Ovary (tissue), 10 donors: ENCODE measurements at places on chromosomes 4 and X.

- peak; percentile 76 for DNase-seq
Observed at GRCh38 chrX:107766470-107767150, 9.0 kb downstream of the TSC22D3 start.

GRCh38 chr4:133096972-133097371 is 52.1 kb upstream of the PCDH10 start:
- DNase-seq: no peak

DNA sequence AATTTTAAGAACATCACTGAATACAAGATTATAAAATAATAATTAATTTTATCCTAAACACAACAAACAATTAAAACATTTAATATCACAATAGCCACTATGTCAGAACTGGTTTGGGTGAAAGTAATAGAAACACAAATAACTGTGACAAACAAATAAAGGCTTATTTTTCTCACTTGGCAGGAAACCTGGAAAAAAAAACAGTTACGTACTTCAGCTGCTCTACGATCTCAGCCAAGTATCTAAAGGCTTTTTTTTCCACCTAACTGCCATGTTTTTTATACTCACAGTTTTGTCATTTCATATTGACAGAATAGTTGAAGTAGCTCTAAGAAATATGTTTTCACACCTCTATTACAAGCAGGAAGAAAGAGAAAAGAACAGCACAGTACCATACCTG is 284.8 kb upstream of the INTU start:
- DNase-seq: no peak

GRCh38 chr4:14783011-14783877 is 219.0 kb upstream of the CPEB2 start:
- DNase-seq: no peak

GRCh38 chr4:86529436-86529835 is 64.7 kb upstream of the PTPN13 start:
- DNase-seq: no peak

- DNase-seq: no peak
Observed at GRCh38 chrX:148070504-148070877, 89.4 kb downstream of the FMR1NB start.

GRCh38 chr4:159358226-159358625 is 255.3 kb downstream of the RAPGEF2 start:
- no peak for DNase-seq

DNA sequence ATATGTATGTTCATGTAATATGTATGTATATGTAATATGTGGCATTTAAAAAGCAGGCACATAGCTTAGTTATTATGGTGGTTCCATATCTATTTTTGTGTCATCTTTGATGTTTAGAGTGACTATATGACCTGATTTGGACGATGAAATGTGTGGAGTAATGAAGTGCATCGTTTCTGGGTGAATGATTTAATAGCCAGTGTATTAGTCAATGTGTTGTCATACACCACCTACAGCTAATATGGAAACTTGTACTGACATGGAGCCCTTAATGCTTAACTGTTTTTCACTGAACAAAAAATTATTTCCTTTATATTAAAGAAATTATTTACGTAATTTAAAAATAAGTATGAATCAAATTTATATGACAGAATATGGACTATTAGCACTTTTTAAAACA is 292.3 kb upstream of the FSTL5 start:
- DNase-seq: no peak

DNA sequence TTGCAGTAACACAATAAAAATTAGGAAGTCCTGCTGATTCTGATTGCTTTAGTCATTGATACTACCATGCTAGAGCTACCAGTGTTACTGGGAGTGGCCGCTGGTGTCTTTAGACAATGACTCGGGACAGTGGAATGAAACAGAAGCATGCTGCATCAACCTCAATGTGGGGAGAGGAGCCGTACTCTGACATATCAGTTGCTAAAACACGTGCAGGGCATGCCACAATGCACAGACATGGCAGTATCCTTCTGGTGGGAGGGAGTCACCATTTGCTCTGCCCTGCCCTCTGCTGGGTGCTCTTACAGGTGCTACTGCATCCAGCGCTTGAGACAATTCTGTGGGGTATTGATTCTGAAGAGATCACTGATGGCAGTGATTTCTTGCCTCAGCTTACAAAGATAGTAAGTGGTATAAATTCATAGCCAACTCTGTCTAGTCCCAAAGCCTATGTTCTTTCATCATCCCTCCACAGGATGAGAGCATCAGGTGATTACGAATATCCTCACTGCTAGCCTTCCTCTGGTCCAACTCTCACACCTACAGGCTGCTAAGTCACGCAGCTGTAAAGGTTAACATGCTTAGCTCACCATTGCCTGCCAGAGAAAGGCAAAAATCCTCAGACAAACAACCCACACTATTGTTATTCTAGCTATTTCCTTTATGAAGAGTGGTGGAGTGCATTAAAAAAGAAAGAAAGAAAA is 43.7 kb downstream of the NSG1 start:
- DNase-seq: peak; percentile 60

DNA sequence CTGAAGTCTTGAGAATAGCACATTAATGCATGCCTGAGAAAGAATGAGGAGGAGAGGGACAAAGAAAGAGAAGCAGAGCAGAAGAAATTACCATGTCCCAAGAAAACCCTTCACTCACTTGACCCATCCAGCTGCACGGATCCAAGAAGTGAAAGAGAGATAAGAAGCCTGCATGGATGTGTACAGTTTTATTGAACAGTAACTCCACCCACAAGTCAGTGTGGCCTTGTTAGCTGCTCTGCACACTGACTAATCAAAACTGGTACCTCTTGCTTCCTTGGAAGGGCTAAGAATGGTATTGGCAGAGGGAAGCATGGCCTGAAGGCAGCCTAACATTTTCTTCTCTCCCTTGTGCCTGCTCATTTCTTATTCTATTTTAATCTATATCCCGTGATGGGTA is 163.9 kb downstream of the SLC7A11 start:
- DNase-seq: no peak

DNA sequence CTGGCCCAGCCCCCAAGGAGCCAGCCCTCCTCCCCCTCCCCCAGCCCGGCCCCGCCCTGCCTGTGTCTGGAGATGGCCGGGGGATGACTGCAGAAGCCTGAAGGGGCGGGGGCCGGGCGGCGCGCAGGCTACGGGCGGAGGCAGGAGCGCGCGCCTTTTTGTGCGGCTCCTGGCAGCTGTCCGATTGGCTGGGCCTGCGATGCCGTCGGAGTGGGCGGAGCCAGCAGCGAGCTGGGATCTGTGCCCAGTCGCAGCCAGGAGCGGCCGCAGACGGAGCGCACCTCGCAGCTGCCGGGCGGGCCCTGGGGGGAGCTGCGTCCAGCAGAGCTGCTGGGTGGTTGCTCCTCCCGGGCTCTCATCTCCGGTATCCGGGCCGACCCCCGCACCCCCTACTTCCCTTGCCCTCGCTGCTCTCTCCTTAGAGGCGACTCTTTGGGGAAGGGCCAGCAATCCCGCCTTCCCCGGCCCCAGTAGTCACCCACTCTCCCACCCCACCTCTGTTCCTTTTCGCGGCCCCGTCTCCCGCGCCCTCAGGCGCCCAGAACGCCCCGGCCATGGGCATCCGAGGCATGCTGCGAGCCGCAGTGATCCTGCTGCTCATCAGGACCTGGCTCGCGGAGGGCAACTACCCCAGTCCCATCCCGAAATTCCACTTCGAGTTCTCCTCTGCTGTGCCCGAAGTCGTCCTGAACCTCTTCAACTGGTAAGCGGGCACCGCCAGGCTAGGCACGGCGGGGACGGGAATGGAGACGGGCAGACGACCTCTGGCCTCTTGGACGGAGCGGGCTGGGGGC is at the start of gene GABRQ:
Gene GABRQ, plus strand, starts transcription at position 247 of the 794 bp plus-strand sequence. Its CDS starts 308 bp downstream, at position 555.
- DNase-seq: no peak

DNA sequence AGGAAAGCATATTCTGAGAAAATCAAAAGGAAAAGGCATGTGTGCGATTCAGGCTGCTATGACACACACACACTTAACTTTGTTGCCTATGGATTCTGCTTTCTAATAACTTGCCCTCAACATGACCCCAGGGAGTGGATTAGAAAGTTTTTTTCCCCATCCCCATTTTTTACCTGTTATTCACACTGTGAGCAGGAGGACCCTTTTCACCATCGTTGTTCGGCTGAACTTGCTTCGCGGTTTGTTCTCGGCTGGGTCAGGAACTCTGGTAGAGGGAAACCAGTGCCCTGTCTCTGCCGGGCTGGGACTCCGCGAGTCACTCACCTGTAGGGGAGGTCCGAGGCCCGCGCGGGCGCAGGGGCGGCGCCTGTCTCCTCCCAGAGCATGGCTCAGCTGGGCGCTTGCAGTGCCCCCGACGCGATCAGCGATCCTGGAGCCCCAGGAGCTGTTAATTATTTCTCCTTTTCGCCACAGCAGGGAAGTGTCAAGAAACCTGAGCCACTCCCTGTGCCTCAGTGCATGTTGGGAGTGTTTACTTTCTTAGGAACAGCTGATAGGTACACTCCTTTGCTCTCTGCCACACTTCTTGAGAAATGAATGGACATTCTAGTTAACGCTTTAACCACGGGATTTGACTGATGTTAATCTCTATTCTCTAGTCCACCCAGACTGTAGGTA is at the start of gene RASSF6:
Gene RASSF6, minus strand, starts transcription at position 322 of the 678 bp plus-strand sequence. CDS start 8,641 bp downstream, outside the sequence.
- DNase-seq: peak; percentile 22

GRCh38 chr4:176277162-176277904 is 8.3 kb upstream of the ASB5 start:
- peak; percentile 21 for DNase-seq

DNA sequence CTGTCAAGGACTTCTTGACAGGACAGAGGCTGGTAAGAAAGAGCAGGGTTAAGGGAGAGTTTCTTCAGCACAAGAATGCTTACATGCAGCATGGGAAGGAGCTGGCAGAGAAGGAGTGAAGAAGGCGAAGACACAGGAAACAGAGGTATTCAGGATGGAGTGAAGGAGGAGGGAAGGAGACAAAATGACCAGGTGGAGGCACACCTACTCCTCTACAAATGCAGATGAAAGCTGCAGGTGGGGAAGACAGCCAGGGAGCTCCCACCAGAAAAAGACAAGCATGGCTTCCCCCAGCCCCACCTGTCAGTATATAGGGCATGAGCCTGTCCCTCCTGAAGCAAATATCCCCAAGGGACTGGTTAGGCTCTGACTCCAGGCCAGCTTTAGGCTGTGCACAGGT is 29.6 kb upstream of the NKRF start:
- no peak for DNase-seq

DNA sequence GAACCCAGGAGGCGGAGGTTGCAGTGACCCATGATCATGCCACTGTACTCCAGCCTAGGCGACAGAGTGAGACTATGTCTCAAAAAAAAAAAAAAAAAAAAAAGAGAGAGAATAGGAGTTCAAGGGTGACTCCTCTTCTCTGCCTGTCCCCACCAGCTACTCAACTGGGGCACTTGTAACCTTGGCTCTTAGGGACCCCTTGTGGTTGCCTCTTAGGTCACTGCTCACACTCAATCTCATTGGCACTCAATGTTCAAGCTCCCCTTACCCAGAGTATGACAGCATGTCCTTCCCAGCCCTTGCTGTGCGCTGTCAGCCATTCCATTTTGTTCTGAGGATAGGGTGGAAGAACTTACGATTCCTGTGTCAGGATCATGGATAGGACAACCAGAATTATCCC is 82.4 kb upstream of the BEND4 start:
- DNase-seq: no peak

DNA sequence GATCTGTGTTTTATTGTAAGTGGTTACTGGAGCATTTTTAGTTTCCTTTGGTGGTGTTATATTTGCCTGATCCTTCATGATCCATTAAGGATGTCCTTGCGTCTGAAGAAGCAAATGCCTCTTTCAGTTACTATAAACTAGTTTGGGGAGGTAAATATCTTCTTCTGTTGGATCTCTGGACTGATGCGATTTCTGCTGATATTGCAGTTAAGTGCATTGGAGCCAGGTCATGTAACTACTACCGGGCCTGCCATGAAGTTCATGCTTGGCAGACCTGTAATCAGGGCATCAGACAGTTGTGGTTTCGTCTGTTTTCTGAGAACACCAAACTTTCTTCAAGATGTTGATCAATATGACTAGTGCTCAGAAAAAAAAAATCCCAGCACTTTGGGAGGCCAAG is 22.9 kb downstream of the ZNF718 start:
- DNase-seq: no peak

- DNase-seq: no peak
Observed at GRCh38 chr4:81490403-81491160, 18.9 kb upstream of the RASGEF1B start.

DNA sequence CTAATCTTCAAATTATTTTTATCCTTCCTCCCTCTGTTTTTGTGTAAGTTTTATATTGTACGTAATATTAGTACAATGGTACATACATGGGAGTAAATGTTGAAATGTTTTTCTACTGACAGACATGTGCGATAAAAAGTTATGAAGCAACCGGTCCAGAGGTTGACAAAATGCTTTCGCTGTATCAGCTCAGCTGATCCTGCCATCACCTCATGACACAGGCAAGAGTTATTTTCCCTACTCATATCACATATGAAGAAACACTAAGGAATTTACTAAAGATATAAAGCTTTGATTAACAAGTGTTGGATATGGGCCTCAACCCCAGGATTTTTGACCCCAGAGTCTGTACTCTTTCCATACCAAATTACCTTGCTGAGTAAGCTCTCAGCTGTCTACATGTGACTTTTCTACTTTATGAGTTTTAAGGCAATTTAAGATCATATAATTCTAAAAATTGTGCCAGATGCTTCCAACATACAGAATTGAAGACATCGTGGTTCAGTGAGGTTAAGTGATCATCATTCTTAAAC is 50.0 kb downstream of the CLCN5 start:
- no peak for DNase-seq

GRCh38 chr4:26780539-26780938 is 80.1 kb upstream of the STIM2 start:
- no peak for DNase-seq

GRCh38 chr4:102735582-102735981 is 25.2 kb downstream of the MANBA start:
- no peak for DNase-seq

DNA sequence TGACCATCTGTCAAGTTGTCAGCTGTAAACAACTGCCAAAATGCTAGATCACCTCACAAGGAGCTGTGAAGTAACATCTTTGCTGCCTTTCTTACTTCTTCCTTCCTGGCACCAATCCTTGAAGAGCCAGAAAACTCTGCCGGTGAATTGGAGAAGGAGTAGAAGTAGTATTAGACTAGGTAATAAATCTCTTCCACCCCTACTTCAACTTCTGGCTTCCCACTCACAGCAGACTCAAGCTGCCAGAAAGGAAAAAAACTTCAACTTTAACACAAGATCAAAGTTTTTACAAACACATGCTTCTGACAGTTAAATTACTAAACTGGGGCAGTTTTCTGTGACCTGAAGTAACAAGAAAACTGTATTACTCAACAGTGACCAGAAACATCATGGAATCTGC is 164.7 kb upstream of the SLC7A11 start:
- DNase-seq: no peak

DNA sequence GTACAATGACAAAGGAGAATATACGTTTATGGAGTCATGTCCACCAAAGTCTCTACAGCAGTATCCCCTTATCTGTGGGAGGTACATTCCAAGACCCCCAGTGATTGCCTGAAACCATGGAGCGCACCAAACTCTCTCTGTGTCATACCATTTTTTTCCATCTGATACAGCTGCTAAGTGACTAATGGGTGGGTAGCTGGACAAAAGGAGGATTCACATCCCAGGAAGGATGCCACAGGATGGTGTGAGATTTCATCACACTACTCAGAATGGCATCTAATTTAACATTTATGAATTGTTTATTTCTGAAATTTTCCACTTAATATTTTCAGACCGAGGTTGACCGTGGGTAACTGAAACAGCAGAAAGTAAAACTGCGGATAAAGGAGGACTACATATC is 49.8 kb upstream of the AGA start:
- DNase-seq: no peak

GRCh38 chr4:60089546-60090273 is 1110.4 kb upstream of the ADGRL3 start:
- DNase-seq: no peak
